ENCODE measurements at places on chromosomes 13 and 19.

GRCh38 chr19:888581-889385, 4.2 kb downstream of the MED16 start:
- H3K27ac ChIP-seq = peak overlapping the region; percentile 93
- no peaks in the 10 kb centered on the region for H3K36me3 ChIP-seq
- peak overlapping the region; percentile 82 for H3K4me3 ChIP-seq
- peaks cover 24% of the 10 kb centered on the region for H3K4me1 ChIP-seq
- no peaks in the 10 kb centered on the region for H3K27me3 ChIP-seq

- DNase-seq = no peak
- H3K27ac ChIP-seq = peak overlapping the region; percentile 95
- H3K4me3 ChIP-seq = peak overlapping the region; percentile 96
- peaks cover 60% of the 10 kb centered on the region for H3K4me1 ChIP-seq
These were observed 85.8 kb upstream of the UBL3 start for GRCh38 chr13:29936051-29936813.

GRCh38 chr19:42683917-42684513, 56.3 kb downstream of the PSG3 start:
- no peaks in the 10 kb centered on the region for H3K36me3 ChIP-seq
- H3K27ac ChIP-seq = no peak overlapping the region
- no peak overlapping the region for H3K4me3 ChIP-seq
- no peak for DNase-seq
- no peaks in the 10 kb centered on the region for H3K27me3 ChIP-seq

GRCh38 chr19:3401004-3401768, 34.8 kb downstream of the NFIC start:
- no peak overlapping the region for H3K4me3 ChIP-seq
- no peaks in the 10 kb centered on the region for H3K27me3 ChIP-seq
- H3K36me3 ChIP-seq = peaks cover 6% of the 10 kb centered on the region
- no peak for DNase-seq
- peaks cover 6% of the 10 kb centered on the region for H3K4me1 ChIP-seq

- H3K36me3 ChIP-seq = peaks cover 3% of the 10 kb centered on the region
- H3K4me1 ChIP-seq = peaks cover 14% of the 10 kb centered on the region
- DNase-seq = no peak
- peak overlapping the region; percentile 91 for H3K27ac ChIP-seq
- H3K27me3 ChIP-seq = no peaks in the 10 kb centered on the region
These were observed 8.6 kb upstream of the FLT3LG start for GRCh38 chr19:49465371-49465770.

GRCh38 chr13:112761701-112762689, 72.2 kb downstream of the ATP11A start:
- peaks cover 17% of the 10 kb centered on the region for H3K4me1 ChIP-seq
- H3K4me3 ChIP-seq = no peak overlapping the region
- H3K27ac ChIP-seq = no peak overlapping the region
- H3K27me3 ChIP-seq = no peaks in the 10 kb centered on the region

DNA sequence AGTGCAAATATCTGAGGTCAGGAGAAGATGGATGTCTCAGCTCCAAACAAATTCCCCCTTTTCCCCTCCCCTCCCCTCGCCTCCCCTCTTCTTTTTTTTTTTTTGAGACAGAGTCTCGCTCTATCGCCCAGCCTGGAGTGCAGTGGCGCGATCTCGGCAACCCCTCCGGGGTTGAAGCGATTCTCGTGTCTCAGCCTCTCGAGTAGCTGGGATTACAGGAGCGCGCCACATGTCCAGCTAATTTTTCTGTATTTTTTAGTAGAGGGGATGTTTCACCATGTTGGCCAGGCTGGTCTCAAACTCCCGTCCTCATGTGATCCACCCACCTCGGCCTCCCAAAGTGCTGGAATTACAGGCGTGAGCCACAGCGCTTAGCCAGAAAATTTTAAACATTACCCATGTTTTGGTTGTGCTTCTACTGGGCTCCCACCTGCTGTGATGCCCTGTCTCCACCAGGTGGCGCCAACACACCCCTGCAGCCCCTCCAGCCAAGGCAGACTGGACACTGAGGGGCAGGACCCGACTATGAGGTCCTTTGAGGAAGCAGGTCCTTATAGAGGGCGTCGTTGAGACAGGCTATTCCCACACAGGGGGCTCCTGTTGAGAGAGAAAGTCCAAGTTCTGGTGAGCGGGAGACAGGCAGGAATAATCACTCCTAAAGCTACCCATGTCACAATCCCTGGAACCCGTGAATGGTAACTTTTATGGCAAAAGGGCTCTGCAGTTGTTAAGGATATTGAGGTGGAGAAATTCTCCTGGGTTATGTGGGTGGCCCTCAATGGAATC, 6.3 kb downstream of the ERICH4 start:
- H3K27ac ChIP-seq = no peak overlapping the region
- peaks cover under 1% of the 10 kb centered on the region for H3K36me3 ChIP-seq
- peak overlapping the region; percentile 83 for H3K4me3 ChIP-seq
- H3K4me1 ChIP-seq = peaks cover 12% of the 10 kb centered on the region
- peak; percentile 53 for DNase-seq

DNA sequence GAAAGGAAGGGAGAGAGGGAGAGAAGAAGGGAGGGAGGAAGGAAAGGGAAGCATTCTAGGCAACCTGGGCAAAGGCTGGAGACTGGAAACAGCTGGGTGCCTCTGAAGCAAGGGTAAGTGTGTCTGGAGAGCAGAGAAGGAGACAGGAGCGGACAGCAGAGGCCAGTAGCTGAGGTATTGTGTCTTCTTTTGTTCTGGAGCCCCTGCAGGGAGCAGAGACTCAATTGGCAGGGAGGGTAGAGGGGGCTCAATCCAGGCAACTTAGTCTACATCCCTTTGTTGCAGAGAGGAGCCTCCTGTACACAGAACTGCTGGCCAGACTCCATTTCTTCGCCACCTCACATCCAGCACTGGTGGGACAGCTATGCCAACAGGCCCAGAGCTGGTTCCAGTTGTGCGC, 53.2 kb downstream of the NWD1 start:
- H3K27me3 ChIP-seq = peaks cover 20% of the 10 kb centered on the region
- no peak overlapping the region for H3K27ac ChIP-seq
- H3K36me3 ChIP-seq = peaks cover 4% of the 10 kb centered on the region
- no peaks in the 10 kb centered on the region for H3K4me1 ChIP-seq
- no peak overlapping the region for H3K4me3 ChIP-seq

DNA sequence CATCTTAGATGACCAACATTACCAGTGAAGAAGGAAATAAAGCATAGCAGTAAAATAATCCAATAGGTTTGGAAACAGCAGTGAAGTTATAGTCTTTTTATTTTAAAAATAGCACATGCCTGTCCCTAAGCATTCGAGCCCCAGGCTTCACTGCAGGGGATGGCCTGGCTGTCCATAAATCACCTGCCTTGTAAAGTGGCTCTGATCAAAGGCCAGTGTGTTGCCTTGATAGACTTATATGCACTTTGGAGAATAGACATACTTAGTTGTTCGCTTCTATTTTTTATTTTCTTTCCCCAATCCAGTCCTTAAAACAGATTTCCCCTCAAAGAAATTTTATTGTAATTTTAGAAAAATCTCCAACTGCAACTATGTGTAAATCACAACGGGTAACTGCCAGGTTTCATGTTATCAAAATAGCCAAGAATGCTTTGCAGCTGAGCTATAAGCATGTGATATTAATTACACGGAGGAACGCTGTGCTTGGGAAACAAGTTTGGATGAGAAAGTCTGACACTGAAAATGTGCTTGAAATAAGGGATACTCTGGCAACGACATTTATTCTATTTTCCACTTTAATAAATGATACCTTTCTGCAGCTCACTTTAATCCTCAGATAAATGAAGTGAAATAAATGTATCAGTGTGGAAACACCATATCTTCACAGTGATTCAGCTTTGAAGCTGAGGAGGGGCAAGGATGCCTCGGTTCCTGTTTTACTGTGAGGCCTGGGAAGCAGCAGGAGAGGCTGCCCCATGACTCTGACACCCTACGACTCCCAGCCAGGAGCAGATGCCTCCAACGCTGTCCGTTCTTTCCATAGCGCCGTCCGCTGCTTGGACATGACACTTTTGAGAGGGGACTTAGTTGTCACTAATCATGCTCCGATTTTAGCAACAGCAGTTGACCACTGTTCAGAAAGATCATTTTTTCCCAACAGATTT, 5.5 kb upstream of the METTL21C start:
- no peak overlapping the region for H3K27ac ChIP-seq
- H3K4me3 ChIP-seq = no peak overlapping the region
- H3K27me3 ChIP-seq = peaks cover 31% of the 10 kb centered on the region

Measured in T-helper 17 cell (primary cell).